ENCODE measurements at places on chromosomes 7 and 10.

- DNase-seq, result no peak
Observed at GRCh38 chr7:91264924-91265681, 870 bp downstream of the FZD1 start.

- DNase-seq, result no peak
Observed at GRCh38 chr10:1573334-1573969, 163.9 kb downstream of the ADARB2 start.

DNA sequence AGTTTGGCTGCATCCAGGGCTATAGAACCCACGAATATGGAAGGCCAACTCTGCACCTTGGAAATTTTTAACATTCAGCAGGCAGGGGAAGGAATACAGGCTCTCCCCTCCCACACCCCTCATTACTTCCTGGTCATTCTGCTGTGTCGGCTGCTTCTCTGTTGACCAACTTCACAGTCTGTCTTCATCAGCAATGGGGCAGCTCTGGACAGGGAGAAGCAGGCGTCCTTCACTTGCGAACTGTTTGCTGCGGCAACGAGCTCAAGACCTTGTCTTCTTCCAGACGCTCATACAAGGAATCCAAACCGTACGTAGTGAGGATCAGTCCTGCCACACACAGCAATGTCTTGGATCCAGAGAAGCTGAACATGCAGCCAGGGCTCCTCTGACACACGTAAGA is 192.2 kb downstream of the DIP2C start:
- DNase-seq, result no peak

DNA sequence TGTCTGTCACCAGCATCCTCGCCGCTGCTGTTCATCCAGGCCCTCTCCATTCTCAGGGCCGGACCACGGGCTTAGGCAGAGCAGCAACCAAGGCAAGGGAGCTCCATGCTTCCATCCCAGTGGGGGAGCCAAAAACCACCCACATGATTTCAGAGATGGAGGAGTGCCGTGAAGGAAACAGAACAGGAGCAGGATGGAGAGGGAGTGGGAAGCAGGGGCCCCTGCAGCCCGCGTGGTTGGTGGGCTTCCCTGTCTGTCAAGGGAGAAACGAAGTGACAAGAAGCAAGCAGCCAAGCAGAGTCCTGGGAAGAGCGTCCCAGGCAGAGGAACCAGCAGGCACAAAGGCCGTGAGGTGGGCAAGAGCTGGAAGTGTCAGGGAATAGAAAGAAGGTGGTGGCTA is 95.7 kb downstream of the SLIT1 start:
- no peak for DNase-seq

GRCh38 chr10:123390874-123391273 is 236.7 kb downstream of the BUB3 start:
- no peak for DNase-seq

GRCh38 chr7:135541029-135541428 is 16.7 kb upstream of the NUP205 start:
- DNase-seq, result no peak

GRCh38 chr7:42176724-42177101 is 60.3 kb downstream of the GLI3 start:
- no peak for DNase-seq

- no peak for DNase-seq
Observed at GRCh38 chr10:1378473-1378872, 322.3 kb downstream of the WDR37 start.

DNA sequence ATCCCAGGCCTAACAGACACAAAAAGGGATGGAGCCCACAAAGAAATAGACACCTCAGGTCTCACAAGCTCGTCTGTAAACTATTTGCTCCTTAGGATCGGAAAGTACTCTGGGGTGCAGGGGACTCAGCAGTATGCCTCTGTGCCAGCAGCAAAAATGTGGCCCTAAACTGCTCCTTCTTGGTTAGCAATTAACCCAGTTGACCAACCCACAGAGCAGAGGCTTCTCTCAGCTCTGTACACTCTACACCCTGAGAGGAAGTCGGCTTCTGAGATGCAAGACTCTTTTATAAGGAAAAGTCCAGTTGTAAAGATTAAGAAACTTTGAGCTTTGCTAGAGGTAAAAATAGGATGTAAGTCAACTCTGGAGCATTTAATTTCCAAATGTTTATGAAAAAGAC is 156.3 kb upstream of the PRSS58 start:
- no peak for DNase-seq

DNA sequence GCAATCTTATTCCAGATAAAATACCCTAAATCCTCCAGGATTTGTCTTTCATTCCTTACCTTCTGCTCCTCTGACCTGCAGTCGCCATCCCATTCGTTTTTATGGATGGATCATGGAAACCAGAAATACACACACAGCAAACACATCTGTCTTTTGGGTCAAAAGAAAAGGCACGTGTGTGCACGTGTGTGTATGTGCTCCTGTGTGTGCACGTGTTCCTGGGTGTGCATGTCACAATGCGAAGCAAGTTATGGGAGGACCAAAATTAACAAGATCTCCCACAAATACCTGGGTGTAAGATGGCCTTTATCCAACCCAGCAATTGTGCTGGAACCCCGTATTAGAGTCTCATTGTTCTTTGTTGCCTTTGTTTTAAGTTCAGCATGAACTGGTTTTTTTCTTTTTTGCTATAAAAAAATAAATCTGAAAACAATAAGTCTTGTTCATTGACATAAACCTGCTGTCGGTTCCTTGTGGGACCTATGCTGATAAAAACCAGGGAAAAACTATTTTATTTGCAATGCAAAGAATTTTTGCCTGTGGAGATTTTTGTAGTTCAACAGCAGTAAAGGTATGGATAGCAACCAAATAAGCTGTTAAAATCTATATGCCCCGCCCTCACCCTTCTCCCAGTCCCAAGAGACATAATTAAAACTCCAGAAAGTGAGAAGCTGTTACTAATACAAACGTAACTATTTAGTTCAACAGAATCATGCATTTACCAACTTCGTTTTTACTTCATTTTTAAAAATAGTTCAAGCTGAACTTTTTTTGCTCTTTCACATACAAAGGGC is 229.6 kb downstream of the CREB5 start:
- no peak for DNase-seq

DNA sequence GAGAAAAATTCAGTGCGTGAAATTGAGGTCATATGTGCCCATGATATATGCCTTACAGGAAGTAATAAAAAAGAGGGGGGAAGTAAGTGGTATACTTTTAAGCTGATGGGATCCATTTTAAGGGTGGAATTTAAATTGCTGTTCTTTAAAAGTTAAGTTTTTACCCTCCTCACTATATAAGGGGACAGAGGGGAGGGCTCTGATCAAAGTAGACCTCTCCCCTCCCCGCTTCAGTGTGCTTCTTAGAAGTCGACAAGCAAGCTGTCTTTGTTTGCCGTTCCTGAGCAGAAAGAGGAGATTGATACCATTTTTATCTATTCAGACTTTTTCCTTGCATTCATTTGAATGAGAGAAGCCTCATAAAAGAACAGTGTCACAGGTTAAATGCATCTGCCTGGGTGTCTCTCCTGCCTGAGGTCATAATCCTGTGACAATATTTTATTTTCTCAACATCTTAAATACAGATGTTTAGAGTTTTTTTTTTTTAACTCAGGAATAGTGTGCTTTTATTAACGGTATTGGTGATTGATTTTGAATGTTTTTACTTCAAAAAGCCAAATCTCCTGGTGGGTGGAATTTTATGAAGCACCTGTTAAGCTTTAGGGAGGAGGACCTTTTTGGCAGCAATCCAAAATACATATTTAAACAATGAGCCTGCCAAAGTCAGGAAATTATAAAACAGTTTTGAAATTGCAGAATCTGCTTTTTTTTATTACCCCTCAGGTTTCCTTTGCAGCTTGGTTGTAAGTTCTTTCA is 141.7 kb downstream of the KAT6B start:
- DNase-seq, result no peak

DNA sequence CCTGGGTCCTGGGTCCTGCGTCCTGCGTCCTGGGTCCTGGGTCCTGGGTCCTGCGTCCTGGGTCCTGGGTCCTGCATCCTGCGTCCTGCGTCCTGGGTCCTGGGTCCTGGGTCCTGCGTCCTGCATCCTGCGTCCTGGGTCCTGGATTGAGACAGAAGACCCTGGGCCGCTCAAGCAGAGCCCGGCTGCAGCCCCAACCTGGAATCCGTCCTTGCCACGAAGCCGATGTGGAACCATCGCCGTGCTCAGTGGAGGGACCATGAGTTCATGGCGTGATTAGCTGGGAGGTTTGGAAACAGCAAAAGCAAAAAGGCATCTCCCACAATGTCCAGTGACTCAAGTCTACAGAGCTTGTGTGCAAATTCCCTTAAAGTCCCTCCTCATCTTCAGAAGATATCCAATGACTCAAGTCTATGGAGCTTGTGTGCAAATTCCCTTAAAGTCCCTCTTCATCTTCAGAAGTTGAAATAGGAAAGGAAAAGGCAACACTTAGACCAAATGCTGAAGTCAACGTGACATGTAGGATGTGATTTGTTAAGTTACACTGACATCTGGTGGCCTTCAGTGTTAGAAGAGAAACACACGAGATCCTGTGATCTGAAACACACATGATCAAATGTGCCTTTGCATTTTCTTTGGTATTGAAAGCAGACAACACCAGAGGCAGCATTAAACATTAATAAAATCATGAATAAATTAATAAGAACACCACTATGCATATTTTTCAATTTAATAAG is 179.9 kb downstream of the PTPRN2 start:
- DNase-seq, result no peak

GRCh38 chr10:56599201-56599600 is 238.1 kb upstream of the ZWINT start:
- no peak for DNase-seq

GRCh38 chr7:14805105-14805719 is 97.3 kb downstream of the DGKB start:
- no peak for DNase-seq

- DNase-seq, result no peak
Observed at GRCh38 chr7:101891936-101892640, 74.7 kb downstream of the CUX1 start.

DNA sequence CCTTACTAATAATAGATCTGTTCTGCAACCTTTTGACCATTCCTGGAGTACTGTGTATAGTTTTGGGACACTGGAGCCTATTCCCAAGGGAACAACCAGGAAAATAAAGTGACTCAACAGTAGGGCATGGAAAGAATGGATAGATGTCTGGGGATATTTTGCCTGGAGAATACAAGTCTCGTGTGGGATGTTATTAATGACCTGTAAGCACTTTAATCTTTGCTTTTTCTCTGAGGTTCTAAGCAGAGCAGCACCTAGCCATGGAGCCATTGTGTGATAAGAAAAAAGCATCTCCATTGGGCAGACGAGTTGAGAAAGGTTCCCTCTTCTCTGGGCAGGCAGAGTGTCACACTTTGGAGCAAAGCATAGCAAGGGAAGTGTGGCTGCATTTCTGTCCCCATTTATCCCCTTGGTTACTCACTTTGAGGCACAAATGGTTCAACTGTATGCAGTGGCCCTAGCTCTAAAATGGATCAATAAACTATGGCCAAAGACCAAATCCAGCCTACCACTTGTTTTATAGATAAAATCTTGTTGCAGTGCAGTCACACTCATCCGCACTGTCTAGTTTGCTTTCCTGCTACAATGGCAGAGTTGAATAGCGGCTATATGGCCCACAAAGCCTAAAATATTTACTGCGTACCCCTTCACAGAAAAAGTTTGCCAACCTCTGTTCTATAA is 21.0 kb upstream of the CCDC71L start:
- no peak for DNase-seq

DNA sequence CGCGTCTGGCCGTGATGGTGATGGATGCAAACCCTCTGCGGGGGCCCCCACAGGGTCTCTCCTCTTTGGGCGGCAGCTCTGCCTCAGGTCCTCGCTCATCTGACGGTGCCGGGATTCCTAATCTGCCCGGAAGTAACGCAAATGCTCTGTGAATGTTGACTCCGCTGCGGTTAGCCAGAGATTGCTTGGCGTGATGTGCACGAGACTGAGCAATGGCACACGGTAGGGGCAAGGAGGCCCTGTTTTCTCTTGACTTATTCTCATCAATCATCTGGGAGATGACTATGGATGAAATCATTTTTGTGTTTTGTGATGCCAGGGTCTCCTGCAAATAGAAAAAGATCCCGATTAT is 116.5 kb upstream of the ADAM12 start:
- no peak for DNase-seq

DNA sequence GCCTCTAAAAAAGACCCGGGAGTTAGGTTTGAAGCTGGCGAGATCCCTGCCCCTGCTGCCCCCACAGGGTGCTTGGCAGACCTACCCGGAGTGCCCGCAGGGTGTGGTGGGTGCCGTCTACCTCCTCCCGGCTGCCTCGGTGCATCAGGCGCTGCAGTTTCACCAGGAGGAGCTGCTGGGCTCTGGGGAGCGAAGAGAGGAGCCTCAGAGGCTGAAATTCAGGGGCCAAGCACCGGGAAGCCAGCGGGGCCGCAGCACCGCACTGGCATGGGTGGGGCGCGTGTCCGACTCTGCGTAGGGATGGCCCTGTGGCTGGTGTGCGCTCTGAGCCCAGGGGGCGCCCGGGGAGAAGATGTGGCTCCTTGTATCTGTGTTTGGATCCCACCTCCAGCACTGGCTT is 74.3 kb upstream of the GNA12 start:
- DNase-seq, result no peak

GRCh38 chr10:93115661-93116383 is 42.1 kb downstream of the CYP26A1 start:
- DNase-seq, result peak; percentile 59

DNA sequence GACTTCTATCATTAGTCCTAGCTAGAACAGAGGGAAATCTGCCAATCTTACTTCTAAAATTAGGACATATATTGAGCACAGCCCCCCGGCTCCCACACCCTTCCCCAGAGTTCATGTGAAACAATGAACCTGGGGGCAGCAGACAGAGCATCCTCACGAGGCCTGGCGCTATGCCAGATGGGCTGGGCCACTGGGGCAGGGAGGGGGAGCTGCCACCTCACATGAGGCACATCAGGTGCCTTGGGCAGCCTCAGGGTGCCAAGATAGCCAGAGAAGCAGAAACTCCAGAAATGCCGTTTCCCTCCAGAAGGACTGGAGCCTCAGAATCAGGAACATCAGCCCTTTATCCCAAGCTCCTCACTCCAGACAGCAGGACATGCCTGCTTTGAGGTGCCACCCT is 92.8 kb upstream of the LANCL2 start:
- no peak for DNase-seq

- no peak for DNase-seq
Observed at GRCh38 chr7:26856176-26856985, 8.0 kb downstream of the SKAP2 start.

DNA sequence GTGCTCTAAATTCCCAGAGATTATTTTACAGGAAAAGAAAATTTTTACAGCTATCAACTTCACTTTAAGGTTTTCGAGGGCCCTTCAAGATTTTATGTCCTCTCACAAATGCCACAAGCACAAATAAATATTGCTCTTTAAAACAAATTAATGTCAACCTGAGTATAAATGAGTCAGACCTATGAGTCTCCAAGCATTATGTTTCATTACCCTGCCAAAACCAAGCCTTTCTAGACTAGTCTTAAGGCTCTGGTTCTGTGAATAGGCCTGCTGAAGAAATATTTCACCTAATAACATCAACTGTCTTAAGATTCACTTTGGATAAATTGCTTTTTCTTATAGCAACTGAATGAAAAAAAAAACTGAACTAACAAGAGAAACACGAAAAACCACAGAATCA is 153.0 kb downstream of the PDE1C start:
- no peak for DNase-seq

DNA sequence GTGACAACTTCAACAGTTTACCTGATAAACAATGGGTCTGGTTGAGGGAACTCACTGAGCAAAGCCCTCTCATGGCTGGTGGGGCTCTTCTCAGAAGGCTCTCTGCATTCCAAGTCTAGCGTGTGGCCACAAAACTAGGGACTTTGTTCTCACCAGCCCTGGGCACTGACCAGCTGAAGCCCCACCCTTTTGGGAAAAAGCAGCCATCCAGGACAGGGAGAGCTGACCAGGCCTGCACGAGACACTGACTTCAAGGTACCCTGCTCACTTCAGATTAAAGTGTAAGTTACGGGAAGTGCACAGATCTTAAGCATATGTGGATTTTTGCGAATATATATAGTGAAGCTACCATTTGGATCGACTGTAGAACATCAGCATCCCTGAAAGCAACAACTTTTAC is 67.4 kb upstream of the LRRC4 start:
- no peak for DNase-seq

All from stimulated activated CD4-positive, alpha-beta T cell treated with anti-CD3 and anti-CD28 coated beads, Interleukin-2, amount 100 ng/mL, for 4 hours (primary cell).